ENCODE measurements at places on chromosomes 5 and 9.
A peak's percentile ranks its signal among the peaks of the same experiment; 100 is the strongest.

GRCh38 chr5:180605554-180606214, 14.4 kb upstream of the SCGB3A1 start:
- DNase-seq = no peak

DNA sequence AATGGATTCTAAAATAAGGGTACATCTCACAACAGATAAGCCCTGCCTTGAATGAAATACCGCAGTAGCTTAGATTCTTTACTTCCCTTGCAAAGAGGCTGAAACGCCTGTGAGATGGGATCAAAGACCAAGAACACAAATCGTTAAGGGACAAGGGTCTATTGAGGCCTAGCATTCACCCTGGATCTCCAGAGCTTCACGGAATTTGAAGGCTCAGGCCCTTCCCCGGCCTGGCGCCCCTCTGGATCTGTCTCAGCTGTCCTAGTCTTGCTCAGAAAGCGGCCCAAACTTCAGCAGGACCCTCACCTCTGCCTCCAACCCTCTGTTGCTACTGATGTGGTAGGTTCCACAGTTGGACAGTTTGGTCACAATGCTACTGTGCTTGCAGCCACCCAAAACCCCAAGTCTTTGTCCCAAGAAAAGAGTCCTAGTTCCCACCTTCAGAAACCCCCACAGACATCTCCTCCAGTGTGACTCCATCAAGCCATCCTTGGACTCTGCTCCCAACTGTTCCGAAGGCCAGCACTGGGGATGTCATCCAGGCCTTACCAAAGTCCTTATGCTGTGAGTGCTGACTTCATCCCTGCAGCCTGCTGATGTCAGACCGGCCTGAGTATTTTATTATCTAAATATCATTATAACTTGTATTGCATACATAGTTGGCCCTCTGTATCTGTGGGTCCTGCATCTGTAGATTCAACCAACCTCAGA, 9.4 kb downstream of the CORO2A start:
- no peak for DNase-seq

GRCh38 chr9:113566712-113567071, 103.2 kb downstream of the RGS3 start:
- no peak for DNase-seq

DNA sequence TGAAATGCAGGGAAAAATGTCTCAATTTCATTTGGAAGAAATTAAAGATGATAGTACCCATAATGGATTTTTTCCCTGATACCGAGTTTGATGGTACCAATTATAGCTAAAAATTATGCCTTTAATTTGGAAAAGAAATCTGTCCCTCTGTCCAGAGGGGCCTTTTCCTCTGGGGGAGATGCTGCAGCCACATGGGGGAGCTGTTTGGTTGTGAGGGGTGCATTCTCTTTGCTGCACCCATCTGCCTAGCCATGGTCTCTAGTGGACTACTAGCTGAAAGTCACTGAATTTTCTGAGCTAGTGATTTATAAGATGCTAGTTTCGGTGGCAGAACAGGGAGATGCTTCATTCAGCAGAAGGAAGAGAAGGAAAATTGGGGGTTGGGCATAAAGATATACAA, 9.6 kb downstream of the SEC61B start:
- DNase-seq = peak; percentile 8

- peak; percentile 51 for DNase-seq
Measured at GRCh38 chr5:119943148-119943547, 313.8 kb downstream of the FAM170A start.

GRCh38 chr5:88792144-88792840, 90.7 kb downstream of the MEF2C start:
- DNase-seq = peak; percentile 76

GRCh38 chr9:15211815-15212495, 95.1 kb downstream of the TTC39B start:
- peak; percentile 18 for DNase-seq

Data from HCEC 1CT (cell line).